ENCODE measurements at places on chromosomes 6 and 20.

DNA sequence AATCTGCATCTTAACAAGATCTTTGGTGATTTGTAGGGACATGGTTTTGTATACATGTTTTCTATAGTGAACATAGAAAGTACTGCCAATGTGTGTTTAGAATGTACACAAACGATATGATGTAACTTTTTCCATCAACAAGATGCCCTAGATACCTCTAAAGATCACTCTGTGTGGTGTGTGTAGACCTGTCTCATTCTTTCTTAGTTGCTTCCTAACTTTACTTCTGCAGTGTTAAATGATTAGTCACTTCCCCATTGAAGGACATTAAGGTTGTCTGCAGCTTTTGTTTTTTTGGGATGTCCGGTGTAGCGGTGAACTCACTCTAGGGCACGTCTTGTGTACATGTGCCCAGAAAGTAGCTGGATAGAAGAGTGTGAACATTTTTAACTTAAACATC is 35.9 kb downstream of the CDYL start:
- no peak for DNase-seq

DNA sequence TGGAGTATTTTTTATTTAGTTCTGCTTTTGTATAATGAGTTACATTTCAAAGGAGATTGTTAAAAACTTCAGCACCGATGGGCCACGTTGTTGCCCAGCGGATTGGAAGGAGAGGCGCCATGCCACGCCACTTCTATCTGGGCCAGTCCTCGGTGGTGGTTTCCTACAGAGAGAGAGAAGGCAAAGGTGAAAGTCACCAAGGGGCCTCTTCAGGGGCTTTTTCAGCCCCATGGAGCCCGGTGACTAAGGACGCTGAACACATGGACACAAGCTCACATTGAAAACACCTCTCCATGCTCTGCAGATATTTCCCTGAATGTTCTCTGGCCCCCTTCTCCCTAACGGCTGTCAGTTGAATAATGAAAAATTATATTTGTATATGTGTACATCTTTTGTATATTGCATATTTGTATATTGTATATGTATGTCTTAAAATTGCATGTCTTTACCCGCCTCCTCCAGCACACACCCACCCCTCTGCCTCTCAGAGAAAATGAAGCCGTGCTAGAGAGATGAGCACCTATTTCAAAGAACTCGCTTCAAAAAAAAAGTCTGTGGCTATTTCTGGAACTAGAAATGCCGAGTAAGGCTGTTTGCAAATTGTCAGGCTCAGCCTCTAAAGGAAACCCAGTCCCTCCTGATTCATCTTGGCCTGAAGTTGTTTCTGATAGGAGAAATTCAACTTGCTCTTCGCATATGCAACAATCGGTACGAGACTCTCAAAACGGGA is 91.9 kb upstream of the CDH4 start:
- DNase-seq: no peak

- no peak for DNase-seq
Observed at GRCh38 chr20:40563296-40563950, 125.6 kb downstream of the MAFB start.

GRCh38 chr20:40293740-40294139 is 395.3 kb downstream of the MAFB start:
- no peak for DNase-seq

- DNase-seq: no peak
Observed at GRCh38 chr20:12775041-12775440, 233.7 kb upstream of the SPTLC3 start.

- DNase-seq: no peak
Observed at GRCh38 chr6:32974016-32974333, 5.6 kb downstream of the BRD2 start.

DNA sequence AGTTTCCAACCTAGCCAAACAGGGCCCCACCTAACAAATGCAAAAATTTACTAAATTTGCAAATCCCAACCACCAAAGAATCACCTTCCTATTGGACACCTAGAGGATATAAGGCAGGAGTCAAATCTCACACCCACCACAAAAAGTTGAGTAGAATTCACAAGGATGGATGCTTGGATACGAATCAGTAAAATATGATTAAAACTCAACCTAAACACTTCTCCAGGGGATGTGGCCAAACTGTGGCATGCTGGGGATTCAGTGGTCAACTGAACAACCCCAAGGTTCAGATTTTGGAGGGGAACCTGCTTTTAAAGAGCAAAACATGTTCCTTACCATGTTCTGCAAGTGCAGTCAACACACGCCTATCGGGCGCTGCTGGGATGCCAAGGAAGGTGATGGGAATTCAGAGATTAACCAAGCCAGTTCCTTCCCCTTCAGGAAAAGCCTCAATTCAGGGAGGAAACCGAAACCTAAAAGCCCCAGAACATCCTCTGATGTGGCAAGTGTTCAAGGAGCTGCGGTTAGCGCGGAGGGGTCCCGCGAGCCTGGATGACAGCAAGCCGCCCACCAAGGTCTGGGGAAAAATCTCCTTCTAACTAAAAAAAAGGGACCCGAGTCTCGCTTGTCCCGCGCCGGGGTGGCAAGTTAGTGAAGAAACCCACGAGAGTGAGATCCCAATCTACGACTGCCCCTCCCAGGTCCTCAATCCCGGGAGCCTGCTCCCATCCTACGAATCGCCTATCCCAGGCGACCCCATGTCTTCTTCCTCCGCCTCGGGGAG is 902 bp downstream of the SAMHD1 start:
- DNase-seq: no peak

- no peak for DNase-seq
Observed at GRCh38 chr6:35068206-35068605, 72.9 kb downstream of the TCP11 start.

DNA sequence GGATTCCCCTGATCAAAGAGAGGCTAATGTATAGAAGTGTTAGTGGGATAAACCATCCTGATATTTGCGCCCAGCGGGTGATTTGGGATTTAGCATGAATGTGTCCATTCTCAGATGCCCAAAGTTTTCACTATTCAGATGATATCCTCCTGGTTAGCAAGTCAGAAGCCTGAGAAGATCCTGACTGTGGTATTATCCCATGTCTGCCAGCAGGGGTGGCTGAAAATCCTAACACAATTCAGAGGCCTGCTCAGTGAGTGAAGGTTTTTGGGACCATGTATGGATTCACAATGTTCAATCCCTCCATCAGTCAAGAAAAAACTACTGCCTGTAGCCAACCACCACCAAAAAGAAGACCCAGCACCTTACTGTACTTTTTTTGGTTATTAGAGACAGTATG is 34.1 kb upstream of the SPACA1 start:
- DNase-seq: no peak

- DNase-seq: no peak
Observed at GRCh38 chr6:44297063-44298038, 15.8 kb downstream of the AARS2 start.

GRCh38 chr20:9021699-9022098 is 47.2 kb upstream of the PLCB4 start:
- no peak for DNase-seq

- DNase-seq: no peak
Observed at GRCh38 chr6:18260448-18261106, 3.8 kb downstream of the DEK start.

- no peak for DNase-seq
Observed at GRCh38 chr6:113187661-113188060, 669.5 kb upstream of the MARCKS start.

DNA sequence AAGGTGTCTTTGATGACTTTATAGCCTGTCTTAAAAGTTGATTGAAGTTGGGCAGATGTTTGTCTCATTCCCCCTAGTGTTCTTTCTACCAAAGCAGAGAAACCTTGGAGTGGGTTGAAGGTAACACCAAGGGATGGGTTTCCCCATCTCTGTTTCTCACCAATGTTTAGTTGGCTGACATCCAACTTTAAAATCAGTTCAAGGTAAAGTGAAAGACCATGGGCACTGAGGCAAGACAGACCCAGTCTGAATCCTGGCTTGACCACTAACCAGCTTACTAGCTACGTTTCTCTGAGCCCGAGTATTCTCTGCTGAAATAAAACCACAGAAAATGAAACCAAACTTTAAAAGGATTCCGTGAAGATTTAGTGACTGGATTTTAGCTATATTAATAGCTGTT is 258.9 kb downstream of the KIF16B start:
- no peak for DNase-seq

DNA sequence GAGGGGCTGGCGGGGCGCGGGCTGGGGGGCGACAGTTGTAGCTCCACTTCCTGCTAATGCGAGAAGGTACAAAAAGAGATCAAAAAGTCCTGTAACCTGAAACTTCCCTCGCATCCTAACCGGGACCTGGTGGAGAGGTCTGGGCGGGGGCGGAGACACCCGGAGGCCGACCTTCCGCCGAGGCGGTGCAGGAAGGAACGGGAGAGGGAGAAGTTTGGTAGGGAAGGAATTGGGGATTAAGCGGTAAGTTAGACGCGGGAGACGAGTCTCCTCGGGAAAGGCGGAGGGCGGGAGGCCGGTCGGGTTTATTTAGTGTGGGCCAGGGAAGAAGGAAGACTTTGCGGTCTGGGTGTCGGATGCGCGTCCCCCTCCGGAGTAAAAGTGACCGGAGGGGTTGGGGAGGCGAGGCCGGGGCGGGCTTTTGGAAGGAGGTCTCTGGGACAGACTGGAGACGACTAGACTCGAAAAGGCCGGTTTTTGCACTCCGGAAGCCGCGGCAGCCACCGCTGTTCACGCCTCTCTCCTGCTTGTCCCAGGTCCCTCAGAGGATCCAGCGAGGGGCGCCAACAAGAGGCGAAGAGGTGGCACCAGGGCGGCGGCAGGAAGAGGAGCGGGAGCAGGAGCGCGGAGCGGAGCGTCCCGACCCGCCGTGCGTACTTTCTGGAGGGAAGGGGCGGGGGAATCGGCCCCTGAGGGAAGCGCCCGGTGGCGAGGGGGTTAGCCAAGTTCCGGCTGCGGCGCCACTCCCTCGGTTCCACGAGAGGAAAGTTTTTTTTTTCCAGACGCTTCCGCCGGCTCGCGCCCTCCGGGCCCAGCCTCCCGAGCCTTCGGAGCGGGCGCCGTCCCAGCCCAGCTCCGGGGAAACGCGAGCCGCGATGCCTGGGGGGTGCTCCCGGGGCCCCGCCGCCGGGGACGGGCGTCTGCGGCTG is 734 bp downstream of the TPBG start:
- no peak for DNase-seq

DNA sequence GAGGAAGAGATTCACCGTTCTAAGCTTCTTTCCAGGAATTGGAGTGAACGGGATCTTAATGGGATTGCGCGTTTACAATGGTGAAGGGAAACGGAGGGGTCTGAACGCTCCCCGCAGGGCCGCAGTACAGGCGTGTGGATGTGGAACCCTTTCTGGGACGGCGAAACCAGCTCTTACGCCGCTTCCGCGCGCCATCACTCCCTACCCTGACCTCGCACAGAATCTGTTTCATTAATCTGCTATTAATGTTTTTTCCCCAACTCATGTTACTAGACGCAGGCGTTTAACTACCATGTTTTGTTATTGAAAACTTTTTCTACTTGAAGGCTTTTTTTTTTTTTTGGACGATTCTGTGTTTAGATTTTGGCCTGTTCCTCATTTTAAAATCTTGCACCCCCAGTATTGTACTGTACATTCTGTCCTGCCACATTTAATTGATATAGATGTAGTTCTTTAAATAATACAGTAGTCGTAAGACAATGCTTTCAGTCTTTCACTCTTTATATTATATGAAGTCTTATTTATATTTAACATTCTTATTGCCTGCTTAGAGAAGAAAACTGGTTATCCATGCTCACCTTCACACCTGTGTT is 696 bp upstream of the SUPT3H start:
- DNase-seq: no peak

- DNase-seq: no peak
Observed at GRCh38 chr6:85561750-85562357, 31.8 kb downstream of the SNX14 start.

- no peak for DNase-seq
Observed at GRCh38 chr6:10395171-10395703, 19.6 kb downstream of the TFAP2A start.

- DNase-seq: no peak
Observed at GRCh38 chr20:25484911-25485511, 77.5 kb downstream of the GINS1 start.

DNA sequence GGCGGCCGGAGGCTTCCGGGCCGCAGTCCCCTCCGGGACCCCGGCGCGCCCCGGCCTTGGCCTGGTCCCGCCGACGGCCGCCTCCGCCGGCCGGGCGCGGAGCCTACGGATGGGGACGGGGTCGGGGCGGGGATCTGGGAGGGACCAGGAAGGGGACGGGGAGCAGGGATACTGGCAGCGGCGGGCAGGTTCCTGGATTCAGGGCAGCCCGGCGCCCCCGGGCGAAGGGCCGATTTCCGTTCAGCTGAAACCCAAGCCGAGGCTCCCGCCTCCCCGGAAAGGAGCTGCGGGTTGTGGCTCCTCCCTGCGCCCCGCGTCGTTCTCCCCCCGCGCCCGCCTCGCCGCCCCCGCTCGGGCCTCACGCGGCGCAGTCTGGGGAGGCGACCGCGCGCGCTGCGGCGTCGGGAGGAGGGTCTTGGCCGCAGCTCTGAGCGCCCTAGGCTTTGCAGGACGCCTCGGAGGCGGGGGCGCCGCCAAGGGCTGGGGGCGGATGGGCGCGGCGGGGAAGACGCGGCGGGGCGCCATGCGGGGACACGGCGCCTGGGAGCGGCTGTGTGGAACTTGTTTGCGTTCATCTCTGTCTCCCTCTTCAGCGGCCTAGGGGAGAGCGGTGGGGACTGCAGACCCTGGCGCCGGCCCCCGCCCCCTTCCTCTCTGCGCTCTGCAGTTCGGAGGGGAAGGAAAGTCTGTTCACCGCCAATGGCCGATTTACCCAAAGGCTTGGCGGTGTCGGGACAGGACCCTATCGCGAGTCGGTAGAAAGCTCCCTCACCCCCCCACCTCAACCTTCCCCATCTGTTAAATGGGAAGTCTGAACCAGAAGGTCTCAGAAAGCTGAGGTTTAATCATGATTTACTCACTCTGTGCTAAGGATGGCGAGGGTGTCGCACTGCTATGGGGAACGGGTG is 22.7 kb upstream of the TMEM181 start:
- no peak for DNase-seq

- no peak for DNase-seq
Observed at GRCh38 chr6:18432180-18432579, 45.0 kb downstream of the RNF144B start.

DNA sequence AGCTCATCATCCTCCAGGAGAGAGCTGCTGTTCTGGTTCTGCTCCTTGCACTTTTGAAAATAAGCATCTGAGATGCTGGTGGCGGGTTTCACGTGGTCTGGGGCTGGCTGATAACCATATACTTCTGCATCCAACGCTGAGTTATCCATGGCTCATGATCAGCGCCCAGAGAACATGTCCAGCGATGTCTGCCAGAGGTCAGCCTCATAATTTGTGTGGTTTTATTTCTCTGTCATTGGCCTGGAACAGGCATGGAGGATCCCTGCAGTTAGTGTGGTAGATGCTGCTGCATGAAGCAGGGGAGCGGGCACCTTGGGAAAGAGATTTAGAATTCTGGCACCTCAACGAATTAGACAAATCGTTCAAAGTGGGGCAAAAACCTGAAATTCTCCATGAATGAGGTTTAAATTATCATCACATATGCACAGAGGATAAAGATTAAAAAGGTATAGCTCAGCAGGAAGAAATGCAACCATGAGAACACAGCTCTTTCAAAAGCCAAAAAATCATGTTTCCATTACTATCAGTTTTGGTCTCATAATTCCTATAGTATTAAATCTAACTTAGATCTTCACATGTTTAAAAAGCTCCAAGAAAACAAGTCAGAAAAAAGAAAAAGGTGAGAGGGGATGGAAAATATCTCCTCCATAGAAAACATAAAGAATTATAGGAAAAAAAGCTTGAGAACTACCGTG is 157.2 kb downstream of the SOD2 start:
- no peak for DNase-seq
